ENCODE measurements at places on chromosomes 7 and 10.

GRCh38 chr7:158827411-158828132 is 1.7 kb downstream of the ESYT2 start:
- no peak for DNase-seq

- no peak for DNase-seq
Measured at GRCh38 chr7:106335814-106336213, 51.0 kb upstream of the NAMPT start.

DNA sequence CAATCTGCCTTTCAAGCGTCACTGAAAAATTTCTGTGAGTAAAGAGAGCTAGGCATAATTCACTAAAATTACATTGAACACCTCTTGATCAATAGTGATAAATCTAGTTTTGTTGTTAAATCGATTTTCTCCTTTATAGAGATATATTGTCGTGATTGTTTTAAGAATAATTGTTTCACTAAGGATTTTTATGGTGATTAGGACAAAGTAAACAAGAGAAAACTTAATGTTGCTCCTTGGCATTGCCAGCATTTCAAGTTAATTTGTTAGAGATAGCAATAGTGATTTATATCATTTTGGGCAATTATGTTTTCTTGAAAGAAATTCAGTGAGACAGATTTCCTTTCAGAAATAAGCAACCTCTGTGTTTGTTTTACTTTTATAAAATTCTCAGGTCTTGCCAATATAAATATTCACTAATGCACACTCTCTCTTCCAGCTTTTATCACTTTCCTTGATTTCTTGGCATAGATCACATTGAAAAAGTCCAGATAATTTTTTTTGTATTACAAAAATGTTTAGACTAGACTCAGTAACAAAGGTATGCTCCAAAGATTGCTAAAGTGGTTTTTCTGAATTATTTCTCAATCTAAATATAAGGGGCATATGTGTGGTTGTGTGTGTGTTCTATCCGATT is 538.7 kb downstream of the TFEC start:
- DNase-seq: no peak

GRCh38 chr7:90618876-90619275 is 22.8 kb downstream of the CDK14 start:
- no peak for DNase-seq

- peak; percentile 29 for DNase-seq
Measured at GRCh38 chr7:142319970-142320369, 62.1 kb upstream of the PRSS58 start.

- no peak for DNase-seq
Measured at GRCh38 chr10:130404476-130405055, 268.4 kb downstream of the GLRX3 start.

GRCh38 chr7:122013065-122013464 is 131.0 kb downstream of the AASS start:
- DNase-seq: no peak

DNA sequence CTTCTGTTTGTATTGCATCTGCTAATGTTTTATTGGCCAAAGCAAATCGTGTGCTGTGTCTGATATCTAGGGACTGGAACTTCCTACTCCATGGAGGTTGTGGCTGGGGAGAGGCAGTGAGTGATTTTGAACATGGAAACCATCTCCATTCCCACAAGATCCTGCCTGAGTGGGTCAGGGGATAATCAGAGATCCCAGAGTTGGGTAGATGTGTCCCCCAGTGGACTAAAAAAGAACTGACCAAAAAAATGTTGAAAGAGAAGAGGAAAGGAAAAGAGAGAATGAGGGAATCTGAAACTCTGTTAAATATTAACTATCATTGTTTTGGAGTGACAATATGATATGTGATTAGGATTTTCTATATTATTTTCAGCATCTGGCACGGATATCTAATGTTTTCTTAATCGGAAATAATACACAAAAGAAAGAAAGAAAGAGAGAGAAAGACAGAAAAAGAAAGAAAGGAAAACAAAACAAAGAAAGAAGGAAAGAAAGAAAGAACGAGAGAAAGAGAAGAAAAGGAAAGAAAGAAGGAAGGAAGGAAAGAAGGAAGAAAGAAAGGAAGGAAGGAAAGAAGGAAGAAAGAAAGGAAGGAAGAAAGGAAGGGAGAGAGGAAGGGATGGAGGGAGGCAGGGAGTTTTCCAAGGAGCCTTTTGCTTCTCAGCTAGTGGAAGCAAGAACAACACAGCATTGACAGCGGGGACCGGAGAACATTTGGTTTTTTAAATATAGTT is 638.5 kb downstream of the CCSER2 start:
- no peak for DNase-seq
